IMR-90 (cell line): ENCODE measurements at places on chromosomes 13 and 19. TPM values are rescaled to one million over a fixed set of nuclear protein-coding genes. Genes with fewer than 3 reads are reported as not detected.

The GRIN3B gene
- total RNA-seq = under 0.01 and 0.28 TPM in 2 replicates

DNA sequence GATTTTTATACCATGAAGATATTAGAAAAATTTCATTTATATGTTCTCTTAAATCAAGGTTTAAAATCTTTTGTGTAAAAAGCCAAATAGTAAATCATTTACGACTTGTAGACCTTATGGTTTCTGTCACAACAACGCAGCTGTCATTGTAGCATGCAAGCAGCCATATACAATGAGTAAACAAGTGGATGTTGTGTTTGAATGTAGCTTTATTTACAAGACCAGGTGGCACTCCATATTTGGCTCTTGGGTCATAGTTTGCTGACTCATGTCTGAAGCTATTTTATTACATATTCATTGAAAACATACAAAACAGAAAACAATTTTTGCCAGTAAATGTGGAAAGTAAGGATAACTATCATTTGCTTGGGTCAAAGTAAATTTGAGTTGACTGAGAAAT is 930.8 kb downstream of the SLITRK5 start:
- H3K4me1 ChIP-seq = no peaks in the 10 kb centered on the region
- DNase-seq = no peak
- no peaks in the 10 kb centered on the region for H3K27me3 ChIP-seq
- no peak overlapping the region for H3K4me3 ChIP-seq
- H3K27ac ChIP-seq = no peak overlapping the region

The SOX1 gene
- not detected in 2 replicates for total RNA-seq

DNA sequence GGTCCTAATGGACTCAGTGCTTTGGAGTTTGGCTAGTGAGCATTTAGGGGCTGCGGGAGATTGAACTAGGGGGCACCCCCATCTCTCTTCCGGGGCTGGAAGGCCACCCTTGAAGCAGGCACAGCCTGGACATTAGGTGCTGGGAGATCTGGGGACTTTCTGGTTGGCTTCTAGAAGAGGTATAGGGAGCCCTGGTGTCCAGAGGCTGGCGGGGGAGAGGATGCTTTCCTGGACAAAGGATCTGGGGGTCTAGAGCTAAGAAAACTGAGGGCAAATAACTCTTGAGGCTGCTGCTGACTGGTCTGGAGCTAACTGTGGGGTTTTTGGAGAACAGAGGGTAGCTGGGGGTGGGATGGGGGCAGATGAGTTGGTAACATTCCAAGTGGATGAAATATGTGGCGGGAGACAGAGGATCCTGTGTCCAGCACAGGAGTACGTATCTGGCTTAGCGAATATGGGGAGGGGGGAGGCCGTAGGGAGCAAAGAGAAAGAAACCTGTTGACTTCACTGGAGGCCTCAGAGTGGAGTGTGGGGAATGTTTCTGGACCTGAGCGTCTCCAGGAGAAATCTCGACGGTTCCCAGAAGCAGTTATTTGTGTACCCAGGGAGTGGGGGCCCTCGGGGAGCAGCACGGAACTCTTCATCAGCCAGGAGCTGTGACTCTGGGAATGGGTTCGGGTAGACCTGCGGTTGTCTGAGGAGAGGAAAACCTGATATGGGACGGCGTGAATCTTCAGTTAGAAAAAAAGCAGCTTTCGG is 1.4 kb downstream of the HNRNPUL1 start:
- peaks cover 9% of the 10 kb centered on the region for H3K4me1 ChIP-seq
- peak overlapping the region; percentile 93 for H3K27ac ChIP-seq
- H3K4me3 ChIP-seq = peak overlapping the region; percentile 82
- peak; percentile 37 for DNase-seq

DNA sequence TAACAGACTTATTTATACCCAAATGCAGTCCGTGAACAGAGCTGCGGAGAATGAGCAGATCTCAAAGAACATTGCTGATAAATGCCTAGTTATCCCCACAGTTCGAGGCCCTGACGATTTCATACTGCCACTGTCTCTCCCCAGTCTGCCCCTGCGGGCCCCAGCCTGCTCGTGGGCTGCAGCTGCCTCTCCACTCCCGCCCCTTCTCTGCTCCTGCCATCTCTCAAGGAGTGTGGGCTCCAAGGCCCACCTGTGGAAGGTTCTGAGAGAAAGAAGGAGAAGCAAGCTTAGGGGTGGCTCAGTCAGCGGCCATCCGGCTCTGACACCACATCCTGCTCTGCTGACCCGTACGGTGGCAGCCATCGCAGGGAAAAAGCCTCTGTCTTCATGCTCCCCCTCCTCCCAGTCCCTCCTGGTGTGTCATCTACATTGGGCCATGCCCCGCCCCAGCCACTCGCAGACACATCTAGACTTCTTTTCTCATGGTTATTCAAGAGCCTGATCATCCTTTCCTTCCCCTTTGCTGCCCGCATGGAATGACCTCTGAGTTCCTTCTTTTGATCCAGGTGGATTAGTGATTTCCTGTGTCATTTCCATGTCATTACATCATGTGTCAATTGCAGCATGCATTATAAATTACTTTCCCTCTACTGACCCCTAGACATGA is 52.0 kb downstream of the EPS15L1 start:
- DNase-seq = no peak
- H3K4me3 ChIP-seq = no peak overlapping the region
- peaks cover 58% of the 10 kb centered on the region for H3K36me3 ChIP-seq

The FPR3 gene
- total RNA-seq = not detected in 2 replicates

GRCh38 chr13:18954254-18954653 is 227.4 kb downstream of the TUBA3C start:
- no peaks in the 10 kb centered on the region for H3K4me1 ChIP-seq
- no peak overlapping the region for H3K27ac ChIP-seq

DNA sequence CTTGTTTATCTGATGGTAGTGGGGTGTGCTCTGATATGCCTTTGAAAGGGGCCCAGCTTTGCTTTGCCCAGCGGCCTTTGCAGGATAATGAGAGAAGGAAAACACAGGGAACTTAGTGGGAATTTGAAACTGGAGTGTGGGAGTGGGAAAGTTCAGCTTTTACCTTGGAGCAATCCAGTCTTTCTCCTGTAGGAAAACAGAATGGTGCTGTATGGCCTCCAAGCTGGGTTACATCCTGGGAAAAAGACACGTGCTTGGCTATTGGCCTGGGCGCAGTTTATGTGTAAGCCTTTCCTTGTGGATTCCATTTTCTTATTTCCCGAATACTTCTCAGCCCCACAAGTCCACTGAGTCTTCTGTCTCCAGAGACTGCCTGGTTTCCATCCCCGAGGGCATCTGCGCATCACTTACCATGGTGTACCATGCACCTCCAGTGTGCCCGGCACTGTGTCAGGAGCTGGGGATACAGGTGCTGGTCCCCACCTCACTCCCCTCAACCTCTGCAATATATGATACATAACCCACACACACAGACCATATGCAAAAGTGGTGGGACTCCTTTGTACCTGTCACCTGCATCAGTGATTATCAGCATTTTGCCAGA is 31.5 kb downstream of the ACTN4 start:
- peaks cover 17% of the 10 kb centered on the region for H3K36me3 ChIP-seq
- H3K27ac ChIP-seq = no peak overlapping the region; the same call in 1 of the 2 replicates
- H3K4me1 ChIP-seq = peaks cover 63% of the 10 kb centered on the region

The FAM216B gene
- total RNA-seq = not detected in 2 replicates
